G401 (cell line): ENCODE measurements at places on chromosomes 7 and 10.
A peak's percentile ranks its signal among the peaks of the same experiment; 100 is the strongest.

- DNase-seq: peak; percentile 26
These were observed at the start of gene ADRB1 for GRCh38 chr10:114043532-114044246. Gene ADRB1 (plus strand): TSS chr10:114043866. CDS start chr10:114044133, 267 bp downstream.

- no peak for DNase-seq
These were observed 30.0 kb upstream of the SEM1 start for GRCh38 chr7:96739609-96740008.

DNA sequence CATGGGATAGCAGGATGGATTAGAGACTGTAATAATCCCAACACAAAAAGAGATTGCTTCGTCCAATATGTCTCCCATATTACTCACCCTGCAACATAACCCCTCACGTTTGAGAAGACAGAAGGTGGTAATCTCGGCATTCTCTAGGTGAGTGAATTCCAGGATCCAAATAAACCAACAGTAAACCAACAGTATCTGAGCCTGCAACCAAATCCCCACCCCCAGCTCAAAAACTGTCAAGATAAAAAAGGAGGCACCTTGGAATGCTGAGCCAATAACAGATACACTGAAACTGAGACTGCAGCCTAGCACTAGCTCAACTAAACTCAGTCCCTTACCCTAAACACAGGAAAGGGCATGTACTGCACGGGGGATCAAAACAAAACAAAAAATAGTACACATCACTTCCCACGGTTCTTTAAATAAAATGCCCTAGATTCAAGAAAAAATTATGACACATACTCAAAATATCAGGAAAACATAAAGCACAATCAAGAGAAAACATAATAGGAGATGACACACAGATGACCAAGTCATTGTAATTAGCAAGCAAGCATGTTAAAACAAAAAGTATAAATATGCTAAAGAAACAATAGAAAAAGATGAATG lies 28.0 kb downstream of the IPMK start:
- DNase-seq: no peak

DNA sequence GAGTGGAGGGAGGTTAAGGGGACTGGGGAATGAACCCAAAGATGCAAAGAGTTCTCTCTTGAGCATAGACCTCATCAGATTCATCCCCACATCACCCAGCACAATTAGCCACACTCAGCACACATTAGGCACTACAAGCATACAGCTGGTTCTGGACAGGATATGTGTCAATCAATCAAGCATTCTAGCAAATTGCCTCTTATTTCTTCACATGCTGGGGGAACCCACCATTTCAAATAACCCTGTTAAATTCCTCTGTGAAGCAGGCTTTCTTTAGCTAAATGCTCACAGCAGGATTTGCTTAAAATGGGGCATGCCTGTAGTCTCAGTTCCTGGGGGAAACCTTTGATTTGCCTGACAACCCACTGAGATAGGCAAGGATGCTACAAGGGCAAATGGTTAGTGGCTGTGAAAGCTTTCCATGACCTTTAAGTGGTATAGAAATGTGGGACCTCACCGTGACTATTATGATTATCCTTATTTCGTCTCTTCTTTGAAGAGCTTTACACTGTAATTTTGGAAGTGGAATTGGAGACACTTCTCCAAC lies 193.4 kb upstream of the ZMIZ1 start:
- no peak for DNase-seq

DNA sequence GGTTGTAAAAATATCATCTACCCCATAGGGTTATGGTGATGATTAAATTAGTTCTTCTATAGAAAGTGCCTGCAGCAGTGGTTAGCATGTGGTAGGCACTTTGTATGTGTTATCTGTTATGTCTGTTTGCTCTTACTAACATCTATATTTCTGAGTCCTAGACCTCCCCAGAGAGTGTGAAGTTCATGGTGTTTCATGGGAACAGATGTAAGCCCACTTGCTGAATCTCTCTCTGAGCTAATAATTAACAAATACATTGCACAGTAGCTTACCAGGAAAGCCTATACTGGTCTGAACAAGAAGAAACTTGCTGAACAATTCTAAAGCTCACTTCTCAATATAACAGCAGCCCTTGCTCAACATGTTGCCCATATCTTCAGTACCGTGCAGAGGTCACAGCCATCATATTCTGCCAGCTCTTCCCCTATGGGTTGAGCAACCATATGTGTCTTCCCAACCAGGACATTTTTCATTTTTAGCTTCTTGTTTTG lies 100.1 kb downstream of the NPSR1 start:
- no peak for DNase-seq
